Neural progenitor cell (in vitro differentiated cells): ENCODE measurements at places on chromosomes 5 and 9. TPM values are rescaled to one million over a fixed set of nuclear protein-coding genes. Genes with fewer than 3 reads are reported as not detected.

DNA sequence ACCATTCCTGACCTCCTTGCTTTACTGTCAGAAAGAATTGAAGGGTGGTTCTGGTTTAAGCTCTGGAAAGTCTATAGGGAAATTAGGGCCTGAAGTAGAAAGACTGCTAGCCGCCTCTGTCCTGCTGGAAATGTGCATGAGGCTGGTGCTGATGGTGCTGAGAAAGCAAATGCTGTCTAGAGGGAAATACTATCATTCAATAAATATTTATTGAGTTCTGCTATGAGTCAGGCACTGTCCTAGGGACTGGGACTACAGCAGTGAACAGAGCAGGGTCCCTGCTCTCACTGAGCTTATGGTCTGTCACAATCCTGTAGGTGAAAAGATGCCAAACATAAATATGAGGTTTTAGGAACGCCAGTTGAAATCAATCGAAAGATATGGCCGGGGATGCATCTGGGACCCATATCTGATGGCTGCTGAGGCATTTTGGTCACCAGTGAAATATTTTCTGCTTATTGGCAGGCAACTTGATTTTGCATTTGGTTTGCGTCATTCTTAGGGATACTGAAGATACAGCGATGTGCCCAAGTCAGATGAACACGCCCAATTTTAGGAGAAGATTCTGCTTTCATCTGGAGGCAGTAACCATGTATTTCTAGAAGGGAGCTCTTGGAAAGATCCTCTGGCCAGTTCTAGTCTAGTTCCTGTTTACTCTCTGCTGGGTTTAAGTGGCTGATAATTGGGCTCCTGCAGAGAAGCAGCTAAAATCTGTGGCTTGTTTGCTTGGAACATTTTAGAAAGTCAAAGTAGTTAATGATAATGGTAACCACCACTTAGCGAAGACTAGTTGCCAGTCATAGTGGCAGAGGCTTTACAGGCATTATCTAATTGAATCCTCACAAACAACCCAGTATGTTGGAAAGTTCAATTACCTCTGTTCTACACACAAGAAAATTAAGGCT is 73.3 kb downstream of the INSYN2B start:
- no peaks in the 10 kb centered on the region for H3K27me3 ChIP-seq
- no peak overlapping the region for H3K4me3 ChIP-seq
- H3K27ac ChIP-seq = no peak overlapping the region
- DNase-seq = no peak

The MOCS2 gene
- 29.9 and 34.7 TPM in 2 replicates for total RNA-seq

The SLCO6A1 gene
- total RNA-seq = 0.51 and 2.1 TPM in 2 replicates

The DRD1 gene
- total RNA-seq = 0.09 TPM in 1 of 2 replicates, not detected in the other

DNA sequence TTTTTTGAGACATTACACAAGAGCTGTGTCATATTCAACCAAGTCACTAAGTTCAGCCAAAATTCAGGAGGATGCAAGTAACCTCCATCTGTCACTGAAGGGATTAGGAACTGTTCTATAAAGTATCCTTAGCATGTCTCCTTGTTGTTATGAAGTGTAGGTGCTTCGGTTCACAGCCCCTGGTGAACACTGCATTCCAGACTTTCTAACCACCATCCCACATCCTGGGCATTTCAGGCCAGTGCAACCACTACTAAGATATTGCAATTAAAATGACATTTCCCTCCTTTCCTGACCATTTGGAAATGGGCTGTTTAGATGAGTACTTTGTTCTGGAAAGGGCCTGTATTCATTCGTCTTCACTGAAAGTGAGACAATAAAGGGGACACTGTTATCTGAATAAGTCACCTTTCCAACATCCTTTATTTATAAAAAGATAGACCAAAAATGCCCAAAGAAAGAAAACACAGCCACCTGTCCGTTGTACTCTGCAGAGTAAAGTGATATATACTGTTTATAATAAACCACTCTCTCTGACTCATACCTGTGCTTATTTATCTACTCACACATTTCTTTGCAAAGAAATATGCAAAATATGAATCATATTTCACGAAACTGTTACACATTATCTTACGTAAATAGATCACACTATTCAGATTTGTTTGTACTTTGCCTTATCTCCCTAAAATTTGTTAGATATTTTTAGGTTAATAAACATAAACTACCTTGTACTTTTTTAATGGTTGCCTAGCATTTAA is 861.9 kb downstream of the CDH18 start:
- H3K27ac ChIP-seq = no peak overlapping the region
- DNase-seq = no peak
- H3K4me3 ChIP-seq = no peak overlapping the region
- no peaks in the 10 kb centered on the region for H3K27me3 ChIP-seq

DNA sequence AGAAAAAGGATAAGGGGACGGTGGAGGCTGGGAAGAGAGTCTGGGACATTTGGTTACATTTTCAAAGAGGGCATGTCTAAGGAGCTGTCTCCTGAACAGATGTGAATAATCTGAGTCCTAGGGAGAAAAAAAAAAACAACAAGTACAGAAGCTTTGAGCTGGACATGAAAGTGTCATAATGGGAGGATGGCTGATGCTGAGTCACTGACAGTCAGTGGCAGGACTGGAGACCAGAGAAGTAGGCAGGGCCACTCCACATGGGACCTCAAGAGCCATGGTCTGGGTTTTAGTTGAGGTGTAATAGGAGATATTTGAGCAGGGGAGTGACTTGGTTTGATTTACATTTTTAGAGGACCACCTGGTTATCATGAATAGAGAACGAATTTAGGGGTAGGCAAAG is 70.6 kb downstream of the DPYSL3 start:
- H3K4me1 ChIP-seq = peaks cover 93% of the 10 kb centered on the region
- H3K36me3 ChIP-seq = no peaks in the 10 kb centered on the region

The SLC34A3 gene
- not detected in 2 replicates for total RNA-seq

The PDLIM4 gene
- 8.3 and 10.3 TPM in 2 replicates for total RNA-seq

DNA sequence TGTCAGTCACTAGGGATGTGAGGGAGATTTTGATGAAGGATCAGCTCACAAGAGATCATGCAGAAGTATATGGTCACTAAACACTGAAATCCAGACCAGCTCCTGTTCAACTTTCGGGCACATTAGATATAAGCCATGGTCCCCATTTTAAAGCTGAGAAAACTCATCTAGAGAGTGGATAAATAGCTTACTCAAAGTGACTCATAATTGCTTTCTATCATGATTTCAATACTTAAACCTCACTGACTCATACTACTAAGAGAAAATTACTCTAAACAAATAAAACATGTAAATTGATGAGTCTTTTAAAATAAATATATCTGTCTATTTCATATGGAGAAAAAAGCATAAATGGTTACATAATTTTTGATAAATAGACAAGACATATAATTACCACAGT is 567.7 kb downstream of the TLR4 start:
- H3K36me3 ChIP-seq = no peaks in the 10 kb centered on the region
- H3K4me1 ChIP-seq = no peaks in the 10 kb centered on the region
- no peak overlapping the region for H3K27ac ChIP-seq
- no peak overlapping the region for H3K4me3 ChIP-seq

The THG1L gene
- total RNA-seq = 15.1 and 20.5 TPM in 2 replicates

The PITX1 gene
- not detected in 2 replicates for total RNA-seq

The DBH gene
- total RNA-seq = not detected in 2 replicates

DNA sequence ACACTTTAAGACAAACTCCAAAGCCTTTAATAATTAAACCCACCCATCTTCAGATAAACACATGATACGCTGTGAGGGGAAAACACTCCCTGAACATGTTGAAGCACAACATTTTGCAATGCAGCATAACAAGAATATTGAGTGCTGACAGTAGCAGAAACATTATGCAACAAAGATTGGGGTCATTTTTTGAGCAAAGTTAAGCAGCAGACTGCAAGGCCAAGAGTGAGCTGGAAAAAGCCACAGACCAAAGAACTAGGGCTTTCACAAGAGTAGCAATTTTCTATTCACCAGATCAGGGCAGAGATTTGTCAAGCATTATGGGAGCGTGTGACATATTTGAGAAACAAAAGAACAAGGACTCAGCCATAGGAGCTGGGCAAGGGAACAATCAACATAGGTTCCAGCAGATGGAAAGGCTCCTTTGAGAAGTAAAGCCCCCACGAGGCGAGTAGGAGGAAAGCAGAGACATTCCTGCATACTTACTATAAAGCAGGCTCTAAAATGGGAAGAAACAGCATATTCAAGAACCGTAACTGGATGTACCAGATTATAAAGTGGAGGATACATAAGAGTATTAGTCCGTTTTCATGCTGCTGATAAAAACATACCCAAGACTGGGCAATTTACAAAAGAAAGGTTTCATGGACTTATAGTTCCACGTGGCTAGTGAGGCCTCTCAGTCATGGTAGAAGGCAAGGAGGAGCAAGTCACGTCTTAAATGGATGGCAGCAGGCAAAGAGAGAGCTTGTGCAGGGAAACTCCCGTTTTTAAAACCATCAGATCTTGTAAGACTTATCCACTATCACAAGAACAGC is 4.8 kb upstream of the TTC23L start:
- H3K4me1 ChIP-seq = peaks cover 5% of the 10 kb centered on the region
- DNase-seq = no peak
- H3K36me3 ChIP-seq = no peaks in the 10 kb centered on the region

DNA sequence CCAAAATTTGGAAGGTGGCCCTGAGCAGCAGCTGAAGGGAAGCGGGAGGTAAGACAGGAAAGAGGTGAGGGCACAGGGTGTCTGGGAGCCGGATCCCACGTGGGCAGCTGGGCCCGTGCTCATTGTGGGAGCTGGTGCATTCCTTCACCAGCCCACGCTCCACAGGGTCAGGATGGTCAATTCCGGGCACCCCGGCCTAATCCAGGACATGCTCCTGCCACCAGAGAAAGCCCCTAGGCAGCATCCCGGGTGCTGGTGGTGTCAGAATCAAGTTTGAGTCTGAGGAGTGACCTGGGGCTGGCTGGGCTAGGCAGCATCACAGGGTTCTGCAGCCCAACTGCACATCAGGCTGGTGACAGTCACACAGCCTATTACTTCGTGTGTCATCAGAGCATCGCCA is 7.1 kb upstream of the PDCD6 start:
- no peak for DNase-seq
- no peak overlapping the region for H3K4me3 ChIP-seq
- no peaks in the 10 kb centered on the region for H3K4me1 ChIP-seq
- no peak overlapping the region for H3K27ac ChIP-seq
- no peaks in the 10 kb centered on the region for H3K36me3 ChIP-seq

GRCh38 chr5:133117912-133118445 is 66.2 kb downstream of the HSPA4 start:
- H3K27ac ChIP-seq = no peak overlapping the region
- no peak overlapping the region for H3K4me3 ChIP-seq
- no peaks in the 10 kb centered on the region for H3K27me3 ChIP-seq
- H3K36me3 ChIP-seq = no peaks in the 10 kb centered on the region

DNA sequence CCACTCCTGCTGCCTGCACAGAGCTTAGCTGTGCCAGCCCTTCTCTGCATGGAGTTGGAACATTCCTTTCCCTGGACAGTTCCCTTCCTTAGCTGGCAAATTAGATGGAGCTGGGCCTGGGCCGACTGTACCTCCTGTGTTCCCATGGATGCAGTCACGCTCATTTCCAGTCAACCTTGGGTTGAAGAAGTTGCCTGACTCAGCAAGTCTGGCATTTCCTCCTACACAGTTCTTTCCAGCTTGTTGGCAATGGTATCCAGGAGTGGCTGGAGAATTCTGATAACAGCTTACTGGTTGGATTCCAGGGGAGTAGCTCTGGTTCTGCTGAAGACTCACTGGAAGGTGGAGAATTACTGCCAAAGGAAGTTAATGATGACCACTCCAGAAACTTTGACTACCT is 9.2 kb upstream of the TAF1L start:
- no peak overlapping the region for H3K27ac ChIP-seq
- no peak for DNase-seq
- H3K4me3 ChIP-seq = no peak overlapping the region
- no peaks in the 10 kb centered on the region for H3K4me1 ChIP-seq
- no peaks in the 10 kb centered on the region for H3K27me3 ChIP-seq
- no peaks in the 10 kb centered on the region for H3K36me3 ChIP-seq

The FNBP1 gene
- total RNA-seq = 24.3 and 34.9 TPM in 2 replicates

The NPDC1 gene
- total RNA-seq = 3.8 and 31.3 TPM in 2 replicates

GRCh38 chr9:98811051-98811650 is 3.7 kb downstream of the GALNT12 start:
- peaks cover 29% of the 10 kb centered on the region for H3K4me1 ChIP-seq
- no peak overlapping the region for H3K4me3 ChIP-seq

The CDO1 gene
- total RNA-seq = 18.4 and 21.9 TPM in 2 replicates

- no peak overlapping the region for H3K4me3 ChIP-seq
- no peaks in the 10 kb centered on the region for H3K36me3 ChIP-seq
- peaks cover 38% of the 10 kb centered on the region for H3K4me1 ChIP-seq
- no peaks in the 10 kb centered on the region for H3K27me3 ChIP-seq
Measured at GRCh38 chr5:138972836-138973235, 97.7 kb upstream of the LRRTM2 start.

- no peak for DNase-seq
- peaks cover 58% of the 10 kb centered on the region for H3K36me3 ChIP-seq
- H3K27me3 ChIP-seq = no peaks in the 10 kb centered on the region
- no peak overlapping the region for H3K27ac ChIP-seq
- H3K4me3 ChIP-seq = no peak overlapping the region
Measured at GRCh38 chr9:92846662-92847145, 31.1 kb downstream of the ZNF484 start.

DNA sequence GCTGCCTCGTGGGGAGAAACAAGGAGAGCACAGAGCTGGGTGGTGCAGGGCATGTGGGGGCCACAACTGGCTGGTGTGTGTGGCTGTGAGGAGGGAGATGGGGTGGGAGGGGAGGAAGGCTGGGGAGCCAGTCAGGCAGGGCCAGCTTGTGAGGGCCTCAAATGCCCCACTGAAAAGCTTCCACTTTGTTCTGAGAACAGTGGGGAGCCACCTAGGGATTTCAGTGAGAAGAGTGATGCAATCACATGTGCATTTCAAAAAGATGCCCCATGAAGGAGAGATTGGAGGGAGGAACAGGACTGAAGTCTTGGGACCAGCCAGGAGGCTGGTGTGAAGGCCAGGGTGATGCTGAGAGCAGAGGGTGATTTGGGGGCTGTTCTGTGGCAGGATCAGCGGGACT is 1.3 kb downstream of the OR13J1 start:
- no peaks in the 10 kb centered on the region for H3K4me1 ChIP-seq
- H3K27me3 ChIP-seq = no peaks in the 10 kb centered on the region
- no peak for DNase-seq
- no peak overlapping the region for H3K4me3 ChIP-seq
- no peaks in the 10 kb centered on the region for H3K36me3 ChIP-seq

GRCh38 chr5:78765756-78766411 is 117.3 kb upstream of the LHFPL2 start:
- no peak overlapping the region for H3K27ac ChIP-seq
- H3K36me3 ChIP-seq = no peaks in the 10 kb centered on the region
- peaks cover 7% of the 10 kb centered on the region for H3K4me1 ChIP-seq
- no peaks in the 10 kb centered on the region for H3K27me3 ChIP-seq
- H3K4me3 ChIP-seq = no peak overlapping the region
- no peak for DNase-seq
